Activated naive CD4-positive, alpha-beta T cell treated with Interleukin-2 at 50 U/mL for 16 hours (primary cell): ENCODE measurements at places on chromosomes 1 and 21.

- no peak for DNase-seq
Measured at GRCh38 chr1:200359610-200360163, 50.1 kb downstream of the ZNF281 start.

DNA sequence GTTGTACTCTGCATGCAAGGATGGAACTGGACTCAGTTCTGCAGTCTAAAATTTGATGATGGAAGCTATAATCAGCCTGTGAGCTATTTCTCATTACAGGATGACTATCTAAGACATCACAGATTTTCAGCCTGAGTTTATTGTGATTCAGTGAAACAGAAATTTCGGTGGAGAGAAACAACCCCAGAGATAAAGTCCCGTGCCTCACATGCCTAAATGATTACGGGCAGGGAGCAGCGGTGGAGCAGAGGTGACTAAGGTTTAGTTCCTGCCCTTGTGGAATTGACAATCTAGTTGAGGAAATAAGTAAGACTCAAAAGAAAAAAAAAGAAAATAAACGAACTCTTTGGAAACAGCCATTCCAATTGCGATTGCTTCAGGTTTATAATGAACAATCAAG, 96.9 kb downstream of the GRIK3 start:
- no peak for DNase-seq

DNA sequence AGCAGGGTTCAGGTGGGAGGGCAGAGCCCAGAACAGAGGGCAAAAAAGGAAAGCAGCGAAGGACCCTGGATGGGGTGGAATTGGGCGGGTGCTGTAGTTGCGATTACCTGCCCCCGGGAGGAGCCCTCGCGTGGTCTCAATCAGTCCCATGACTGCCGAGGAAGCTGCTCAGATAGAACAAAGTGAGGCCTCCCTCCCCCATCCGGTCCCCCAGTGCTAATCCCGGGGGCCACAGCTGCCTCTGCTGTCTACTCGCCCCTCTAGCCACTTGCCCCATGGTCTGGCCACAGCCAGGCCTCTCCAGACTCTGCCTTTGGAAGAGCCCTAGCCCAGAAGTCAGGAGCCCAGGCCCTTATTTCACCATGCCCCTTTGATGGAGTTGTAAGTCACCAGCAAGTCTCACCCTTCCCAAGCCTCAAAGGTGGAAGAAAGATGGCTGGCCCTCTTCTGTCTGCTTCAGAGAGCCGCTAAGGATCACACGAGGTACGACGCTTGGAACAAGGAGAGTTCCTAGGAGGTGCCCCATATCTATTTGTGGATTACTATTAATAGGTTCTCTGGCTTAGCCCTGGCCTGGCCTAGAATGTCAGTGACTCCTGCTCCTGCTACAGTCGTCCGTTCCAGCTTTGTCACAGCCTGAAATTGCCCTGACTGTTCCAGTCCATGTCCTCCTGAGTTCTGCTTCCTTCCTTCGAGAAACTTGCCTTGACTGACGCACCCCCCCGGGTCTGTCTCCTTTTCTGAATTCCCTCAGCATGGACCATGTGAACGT, 16.4 kb downstream of the ECHDC2 start:
- DNase-seq, result peak; percentile 12

DNA sequence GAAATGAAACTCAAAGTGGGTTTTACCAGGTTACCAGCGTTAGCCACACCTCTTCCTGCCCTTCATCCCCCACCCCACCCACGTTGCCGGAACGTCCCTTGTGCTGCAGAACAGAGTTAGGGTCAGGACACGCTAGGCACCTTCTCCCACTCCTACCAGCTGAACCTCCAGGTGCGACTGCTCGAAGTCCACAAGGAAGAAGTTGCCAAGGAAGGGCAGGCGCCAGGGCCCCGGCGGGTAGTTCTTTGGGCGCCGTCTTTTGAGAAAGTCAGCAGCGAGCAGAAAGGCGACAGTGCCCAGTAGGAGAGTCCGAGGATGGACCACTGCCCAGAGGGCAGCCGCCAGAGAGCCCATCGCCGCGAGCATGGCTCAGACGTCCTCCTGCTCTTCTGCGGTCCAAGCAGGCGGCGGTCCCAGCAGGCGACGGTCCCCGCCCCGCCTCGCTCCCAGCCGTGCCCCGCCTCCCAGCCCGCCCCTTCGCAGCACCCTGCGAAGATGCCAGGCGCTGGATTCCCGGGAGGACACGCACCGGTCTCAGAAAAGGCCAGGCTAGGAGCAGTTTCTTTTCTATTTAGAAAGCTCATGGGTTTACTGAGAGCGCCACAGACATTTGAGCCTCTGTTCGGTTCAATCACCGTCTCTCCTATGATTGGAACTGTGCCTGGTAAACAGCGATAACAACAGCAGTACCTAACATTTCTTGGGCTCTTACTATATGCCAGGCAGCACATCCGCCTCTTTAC, at the start of gene CYP2J2:
Gene CYP2J2, minus strand, starts transcription at position 393 of the 743 bp plus-strand sequence. Its CDS starts 27 bp downstream, at position 366.
- peak; percentile 34 for DNase-seq

GRCh38 chr1:110309139-110309538, 30.0 kb upstream of the RBM15 start:
- no peak for DNase-seq

DNA sequence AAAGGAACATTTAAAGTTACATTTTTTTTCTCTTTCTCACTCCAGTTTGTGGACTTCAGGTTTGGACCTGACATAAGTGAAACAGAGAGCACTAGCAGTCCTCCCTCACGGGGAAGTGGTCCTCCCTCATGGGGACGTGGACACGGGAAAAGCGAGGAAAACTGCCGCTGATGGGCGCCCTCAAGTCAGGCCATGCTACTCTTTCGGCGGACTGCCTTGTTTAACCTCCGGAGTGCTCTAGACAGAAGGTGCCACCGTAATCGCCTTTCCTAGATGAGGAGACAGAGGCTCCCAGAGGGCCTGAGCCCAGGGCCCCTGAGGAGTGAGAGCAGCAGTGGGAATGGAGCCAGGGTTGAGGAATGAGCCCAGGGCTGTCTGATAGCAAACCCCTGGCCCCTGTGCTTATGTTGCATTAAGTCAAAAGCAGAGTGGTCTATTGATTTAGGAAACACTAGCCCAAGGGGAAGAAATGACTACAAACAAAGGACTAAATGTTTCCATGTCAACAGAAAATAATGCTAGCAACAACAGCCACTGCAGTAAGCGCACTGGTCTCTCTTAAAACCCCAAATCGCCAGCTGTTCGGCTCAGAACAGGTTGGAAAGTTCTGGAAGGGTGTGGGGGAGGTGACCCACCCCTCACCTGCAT, 84.1 kb downstream of the DMRTB1 start:
- DNase-seq, result no peak

DNA sequence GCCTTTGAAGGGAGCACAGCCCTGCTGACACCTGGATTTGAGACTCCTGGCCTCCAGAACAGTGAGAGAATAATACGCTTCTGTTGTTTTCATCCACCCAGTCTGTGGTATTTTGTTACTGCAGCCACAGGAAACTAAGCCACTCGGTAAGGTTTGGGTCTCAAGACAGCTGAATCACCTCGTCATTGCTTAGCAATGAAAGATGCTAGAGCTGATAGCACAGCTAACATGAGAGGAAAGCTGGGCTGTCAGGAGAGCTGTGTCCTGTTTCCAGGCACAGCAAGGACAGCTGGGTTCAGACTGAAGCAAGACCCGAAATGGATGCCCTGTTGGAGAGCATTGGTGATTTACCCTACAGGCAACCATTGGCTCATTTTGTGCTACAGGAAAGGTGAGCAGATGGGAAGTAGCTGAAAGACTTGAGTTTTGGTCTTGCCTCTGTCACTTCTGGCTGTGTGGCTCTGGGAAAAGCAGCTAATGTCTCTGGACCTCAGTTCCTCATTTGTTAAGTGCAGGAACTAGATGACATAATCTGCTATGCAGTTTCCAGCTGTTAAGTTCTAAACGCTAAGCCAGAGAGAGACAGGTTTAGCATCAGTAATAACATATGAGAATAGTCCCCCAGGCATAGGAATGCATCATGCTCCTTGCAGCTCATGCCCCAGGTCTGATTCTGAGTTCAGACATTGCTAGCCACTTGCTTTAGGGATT, 58.0 kb downstream of the CLIC6 start:
- no peak for DNase-seq

- DNase-seq, result no peak
Measured at GRCh38 chr1:210776712-210777111, 357.2 kb downstream of the KCNH1 start.

GRCh38 chr21:35603494-35603893, 456.8 kb downstream of the SETD4 start:
- no peak for DNase-seq

- DNase-seq, result peak; percentile 38
Measured at GRCh38 chr1:156489166-156489934, 11.2 kb downstream of the MEF2D start.

DNA sequence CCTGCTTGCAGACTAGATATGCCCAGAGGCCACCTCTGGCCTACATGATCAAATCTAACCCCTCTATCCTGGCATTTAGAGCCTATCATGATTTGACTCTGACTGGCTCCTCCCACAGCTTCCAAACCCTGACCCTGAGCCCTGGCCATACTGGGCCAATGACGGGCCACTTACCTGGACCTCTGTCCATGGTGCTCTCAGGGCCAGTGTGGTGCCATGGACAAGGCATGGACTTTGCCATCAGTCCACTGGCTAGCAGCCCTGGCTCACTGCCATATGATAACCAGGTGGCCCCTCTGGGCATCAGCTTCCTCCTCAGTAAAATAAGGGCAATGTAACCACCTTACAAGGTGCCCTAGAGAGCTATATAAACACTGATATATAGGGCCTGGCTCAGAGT, 713.4 kb downstream of the PTPRU start:
- no peak for DNase-seq

- no peak for DNase-seq
Measured at GRCh38 chr1:165884009-165884689, 56.7 kb downstream of the UCK2 start.

DNA sequence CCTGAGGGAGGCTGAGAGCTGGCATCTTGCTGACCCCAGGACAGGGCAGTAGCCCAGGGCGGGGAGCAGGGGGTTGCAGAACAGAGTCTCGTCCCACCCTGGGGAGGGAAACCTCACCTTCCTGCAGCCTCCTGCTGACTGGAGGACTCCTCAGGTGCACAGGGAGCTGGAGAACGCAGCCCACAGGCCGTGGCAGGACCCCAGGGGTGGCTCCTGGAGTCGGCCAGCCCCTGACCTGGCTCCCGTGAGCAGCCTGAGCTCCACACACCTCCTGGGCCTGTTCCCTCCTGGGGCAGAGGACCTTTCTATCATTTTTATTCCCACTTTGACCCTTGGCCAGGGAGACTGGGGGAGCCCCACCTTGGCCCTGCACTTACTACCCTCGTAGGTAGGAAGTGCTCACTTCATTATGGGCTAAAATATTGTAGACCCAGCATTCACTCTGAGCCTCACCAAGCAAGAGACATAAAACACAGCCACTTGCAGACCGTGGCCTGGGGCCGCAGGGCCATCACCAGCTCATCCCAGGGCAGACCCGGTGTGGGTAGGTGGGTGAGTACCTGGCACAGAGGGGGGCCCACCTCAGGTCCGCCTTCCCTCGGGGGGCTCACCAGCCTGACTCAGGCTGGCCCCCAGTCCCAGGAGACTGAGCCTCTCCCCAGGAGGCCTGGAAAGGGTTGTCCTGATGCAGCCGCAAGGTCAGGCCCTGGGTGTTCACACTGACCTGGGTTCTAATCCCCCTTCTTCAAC, 287.3 kb upstream of the VAMP3 start:
- no peak for DNase-seq

DNA sequence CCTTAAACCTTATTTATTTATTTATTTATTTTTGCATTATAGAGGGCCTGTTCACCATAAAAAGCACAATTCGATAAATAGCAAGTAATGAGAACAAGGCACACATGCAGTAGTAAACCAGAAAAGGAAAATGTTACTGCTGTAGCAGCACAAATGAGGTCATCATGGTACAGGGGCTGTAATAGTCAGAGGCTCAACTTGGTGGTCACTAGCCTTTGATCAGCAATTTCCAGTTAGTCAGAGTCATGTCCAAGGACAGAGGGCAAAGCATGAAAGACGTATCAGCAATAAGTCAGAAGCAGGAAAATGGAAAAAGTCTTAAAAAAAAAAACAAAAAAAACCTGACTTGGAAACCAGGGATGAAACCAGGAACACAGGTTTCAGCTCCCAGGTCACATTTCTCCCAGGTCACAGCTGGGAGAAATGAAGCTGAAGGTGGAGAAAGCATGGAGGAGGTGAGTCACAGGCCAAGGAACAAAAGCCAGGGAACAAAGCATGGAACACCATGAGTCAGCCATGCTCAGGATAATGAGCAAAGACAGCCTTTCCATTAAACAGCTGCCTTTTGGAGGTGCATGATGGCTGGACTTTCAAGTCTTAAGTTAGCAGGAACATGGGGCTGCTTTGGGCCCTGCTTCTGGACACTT, 556.3 kb downstream of the LTN1 start:
- DNase-seq, result no peak

DNA sequence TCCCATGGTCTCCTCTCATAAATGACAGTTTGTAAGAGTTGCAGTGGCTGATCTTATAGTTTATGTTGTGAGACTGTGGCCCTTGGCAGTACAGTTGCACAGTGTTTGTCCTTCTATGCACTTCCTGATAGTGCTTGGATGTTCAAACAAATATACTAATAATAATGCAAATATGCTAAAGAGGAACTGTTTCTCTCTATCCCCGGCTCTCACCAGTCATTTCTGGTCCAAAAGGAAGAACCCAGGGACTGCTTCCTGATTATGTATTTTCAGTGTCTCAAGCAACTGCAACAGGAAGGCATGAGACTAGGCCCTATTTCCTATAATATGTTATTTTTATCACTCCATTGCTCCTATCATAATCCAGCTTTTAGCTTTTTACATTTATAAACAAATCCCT, 17.0 kb upstream of the SUCO start:
- DNase-seq, result no peak
